ENCODE measurements at places on chromosomes 7 and 10.

DNA sequence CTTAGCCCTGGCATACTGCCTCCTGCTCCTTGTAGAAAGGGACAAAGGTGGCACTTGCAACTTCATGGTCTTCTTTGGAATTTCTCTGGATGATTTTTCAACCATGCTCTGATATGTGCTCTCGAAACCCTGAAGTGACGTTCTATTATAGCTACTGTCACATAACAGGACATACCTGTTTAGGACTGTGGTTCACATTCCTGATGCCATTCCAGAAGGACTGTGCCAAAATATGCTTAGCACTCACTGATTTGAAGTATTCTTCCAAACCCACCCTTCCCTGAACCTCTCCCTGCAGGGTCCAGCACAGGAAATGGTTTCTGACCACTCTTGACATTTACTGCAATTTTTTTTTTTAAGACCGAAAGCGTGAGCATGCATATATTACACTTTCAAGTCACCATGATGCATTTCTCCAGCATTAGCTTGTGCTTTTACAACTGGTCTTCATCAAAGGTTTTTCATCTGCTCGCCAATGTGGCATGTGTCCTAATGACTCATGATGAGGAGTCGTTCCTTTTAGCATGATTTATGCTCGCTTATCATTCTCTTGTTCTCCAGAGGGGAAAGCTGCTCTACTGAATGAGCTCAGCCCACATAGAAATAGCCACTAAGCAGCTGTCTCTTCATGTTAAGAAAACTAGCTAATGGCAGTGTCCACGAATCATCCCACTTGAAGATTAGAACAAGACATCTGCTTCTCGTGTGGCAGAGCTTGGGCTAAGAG is 135.2 kb downstream of the ADAM12 start:
- DNase-seq, result peak; percentile 95

DNA sequence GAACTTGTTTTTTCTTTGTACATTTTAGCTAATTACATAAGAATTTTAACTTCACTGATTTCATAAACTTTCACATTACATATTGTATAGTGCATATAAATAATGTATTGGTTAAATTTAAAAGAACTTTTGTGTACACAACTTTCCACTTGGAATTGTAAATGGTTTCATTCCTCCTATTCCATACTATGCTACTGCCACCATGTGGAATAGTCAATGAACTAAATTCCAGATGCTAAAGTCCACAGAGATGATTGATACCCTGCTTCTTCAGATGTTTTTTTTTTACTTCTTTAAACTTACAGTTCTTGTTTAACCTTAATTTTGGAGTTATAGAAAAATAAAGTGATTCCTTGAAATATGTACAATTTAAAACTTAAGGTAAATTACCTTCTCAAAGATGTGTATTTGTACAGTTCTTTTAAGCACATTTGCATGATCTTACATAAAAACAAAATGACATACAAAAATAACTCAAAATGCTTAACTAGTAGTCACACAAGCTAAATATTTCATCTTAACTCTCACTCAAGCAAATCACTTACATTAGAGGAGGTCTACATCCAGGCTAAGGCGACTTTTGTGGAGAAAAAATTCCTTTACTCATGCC is 247.6 kb upstream of the HGF start:
- no peak for DNase-seq

- DNase-seq, result no peak
Measured at GRCh38 chr10:88114368-88114767, 250.9 kb downstream of the PTEN start.

DNA sequence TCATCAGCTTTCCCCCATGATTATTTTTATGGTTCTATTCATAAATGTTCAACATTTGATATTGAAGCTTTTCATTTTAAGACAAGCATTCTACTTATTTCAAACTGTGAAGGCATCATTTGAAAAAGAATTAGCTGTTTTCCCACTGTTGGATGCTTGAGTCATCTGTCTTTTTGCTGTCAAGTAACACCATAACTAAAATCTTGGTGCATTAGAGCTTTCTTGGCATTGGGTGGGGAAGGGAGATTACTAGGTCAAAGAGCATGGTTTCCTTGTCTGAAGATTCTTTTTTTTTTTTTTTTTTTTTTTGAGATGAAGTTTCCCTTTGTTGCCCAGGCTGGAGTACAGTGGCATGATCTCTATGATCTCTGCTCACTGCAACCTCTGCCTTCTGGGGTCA is 68.5 kb downstream of the CTBP2 start:
- no peak for DNase-seq

DNA sequence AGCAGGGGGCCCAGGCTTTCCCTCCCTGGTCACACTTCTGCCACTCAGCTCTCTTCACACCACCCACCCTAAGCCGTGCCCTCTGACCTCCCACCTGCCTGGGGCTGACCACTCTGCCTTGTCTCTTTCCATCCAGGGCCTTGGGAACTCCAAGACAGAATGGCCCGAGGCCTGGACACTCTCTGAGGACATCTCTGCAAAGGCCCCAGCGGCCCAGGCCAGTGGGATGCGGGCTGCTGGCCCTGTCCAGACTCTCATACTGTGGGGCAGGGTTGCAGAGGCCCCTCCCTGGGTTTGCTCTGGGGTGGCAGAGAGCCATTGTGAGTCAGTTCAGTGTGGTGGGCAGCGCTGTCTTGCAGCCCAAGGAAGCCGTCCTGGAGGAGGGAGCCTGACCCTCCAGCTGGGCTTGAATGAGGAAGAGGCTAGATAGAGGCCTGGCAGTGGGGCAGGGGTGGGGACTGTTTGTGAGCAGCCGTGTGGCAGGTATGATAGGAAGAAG is 39.9 kb upstream of the RABGEF1 start:
- no peak for DNase-seq

GRCh38 chr10:67609996-67610793 is 85.8 kb downstream of the CTNNA3 start:
- no peak for DNase-seq

GRCh38 chr10:95434583-95434982 is 126.6 kb downstream of the SORBS1 start:
- DNase-seq, result no peak

- DNase-seq, result no peak
Measured at GRCh38 chr7:55128693-55129394, 110.0 kb downstream of the EGFR start.

GRCh38 chr10:128209862-128210214 is 83.6 kb upstream of the MKI67 start:
- DNase-seq, result no peak

DNA sequence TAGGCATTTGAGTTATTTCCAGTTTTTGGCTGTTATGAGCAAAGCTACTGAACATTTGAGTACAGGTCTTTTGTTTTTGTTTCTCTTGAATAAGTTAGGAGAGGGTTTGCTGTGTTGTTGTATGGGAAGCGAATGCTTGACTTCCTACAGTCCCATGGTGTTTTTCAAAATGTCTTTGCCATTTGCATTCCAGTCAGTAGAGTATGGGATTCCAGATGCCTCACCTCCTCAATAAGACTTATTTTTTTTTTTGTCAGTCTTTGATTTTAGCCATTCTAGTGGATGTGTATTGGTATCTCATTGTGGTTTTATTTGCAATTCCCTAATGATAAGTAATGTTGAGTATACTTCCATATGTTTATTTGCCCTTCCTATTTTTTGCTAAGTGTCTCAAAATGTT is 19.4 kb downstream of the CDK13 start:
- no peak for DNase-seq

DNA sequence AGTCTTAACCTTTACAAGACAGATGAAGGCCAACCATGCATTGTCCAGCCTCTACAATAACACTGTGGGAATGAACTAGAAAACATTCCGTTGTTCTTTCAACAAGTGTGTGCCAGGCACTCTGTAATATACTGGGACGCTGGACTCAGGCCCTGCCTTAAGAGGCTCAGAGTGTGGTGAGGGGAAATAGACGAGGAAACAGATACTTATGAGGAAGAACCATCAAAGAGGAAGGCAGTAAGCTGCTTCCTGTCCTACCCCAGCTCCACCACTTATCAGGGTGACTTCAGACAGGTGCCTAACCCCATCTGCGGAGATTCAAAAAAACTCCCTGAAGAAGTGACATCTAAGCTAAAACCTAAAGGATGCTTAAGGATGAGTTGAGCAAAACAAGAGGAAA is 8.9 kb upstream of the TRIM8 start:
- no peak for DNase-seq

Measured in amniotic stem cell (primary cell).